Vagina (tissue), 2 donors: ENCODE measurements at places on chromosomes 4 and X.

DNA sequence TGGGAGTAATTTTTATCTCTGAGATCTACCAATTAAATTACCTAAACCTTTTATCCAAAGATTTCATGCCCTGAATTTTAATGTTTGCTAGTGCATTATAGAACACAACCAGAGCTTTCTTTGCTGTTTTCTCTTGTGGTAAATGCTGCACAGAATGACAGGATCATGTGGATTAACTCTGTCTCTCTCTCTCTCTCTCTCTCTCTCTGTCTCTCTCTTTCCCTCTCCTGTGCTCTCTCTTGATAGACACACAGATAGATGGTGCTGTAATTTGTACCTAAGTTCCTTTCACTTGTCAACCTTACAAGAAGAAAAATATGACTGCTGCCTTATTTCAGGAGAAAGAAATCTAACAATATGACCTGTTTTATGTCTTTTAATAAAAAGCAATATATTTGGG is 211.2 kb upstream of the WDFY3 start:
- DNase-seq: no peak

- DNase-seq: no peak
These were observed 24.3 kb upstream of the NDNF start for GRCh38 chr4:121096629-121097028.

DNA sequence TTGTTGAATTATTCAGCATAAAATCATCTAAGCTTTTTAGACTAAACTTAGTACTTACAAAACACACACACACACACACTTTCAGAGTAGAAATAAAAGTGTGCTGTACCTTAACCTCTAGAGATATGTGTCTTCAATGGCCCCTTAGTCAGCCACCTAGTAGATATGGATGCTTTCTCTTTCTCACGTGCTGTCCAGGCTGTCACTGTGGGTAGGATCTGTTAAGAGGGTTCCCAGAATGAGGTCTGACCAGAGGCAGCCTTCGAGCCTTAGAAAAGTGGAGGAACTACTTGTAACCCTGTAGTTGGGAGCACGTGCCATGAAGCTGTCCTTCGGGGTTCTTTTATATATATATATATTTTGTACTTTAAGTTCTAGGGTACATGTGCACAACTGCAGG is 117.9 kb downstream of the COL4A5 start:
- no peak for DNase-seq

GRCh38 chrX:65744965-65745364 is 77.5 kb downstream of the MSN start:
- DNase-seq: no peak

DNA sequence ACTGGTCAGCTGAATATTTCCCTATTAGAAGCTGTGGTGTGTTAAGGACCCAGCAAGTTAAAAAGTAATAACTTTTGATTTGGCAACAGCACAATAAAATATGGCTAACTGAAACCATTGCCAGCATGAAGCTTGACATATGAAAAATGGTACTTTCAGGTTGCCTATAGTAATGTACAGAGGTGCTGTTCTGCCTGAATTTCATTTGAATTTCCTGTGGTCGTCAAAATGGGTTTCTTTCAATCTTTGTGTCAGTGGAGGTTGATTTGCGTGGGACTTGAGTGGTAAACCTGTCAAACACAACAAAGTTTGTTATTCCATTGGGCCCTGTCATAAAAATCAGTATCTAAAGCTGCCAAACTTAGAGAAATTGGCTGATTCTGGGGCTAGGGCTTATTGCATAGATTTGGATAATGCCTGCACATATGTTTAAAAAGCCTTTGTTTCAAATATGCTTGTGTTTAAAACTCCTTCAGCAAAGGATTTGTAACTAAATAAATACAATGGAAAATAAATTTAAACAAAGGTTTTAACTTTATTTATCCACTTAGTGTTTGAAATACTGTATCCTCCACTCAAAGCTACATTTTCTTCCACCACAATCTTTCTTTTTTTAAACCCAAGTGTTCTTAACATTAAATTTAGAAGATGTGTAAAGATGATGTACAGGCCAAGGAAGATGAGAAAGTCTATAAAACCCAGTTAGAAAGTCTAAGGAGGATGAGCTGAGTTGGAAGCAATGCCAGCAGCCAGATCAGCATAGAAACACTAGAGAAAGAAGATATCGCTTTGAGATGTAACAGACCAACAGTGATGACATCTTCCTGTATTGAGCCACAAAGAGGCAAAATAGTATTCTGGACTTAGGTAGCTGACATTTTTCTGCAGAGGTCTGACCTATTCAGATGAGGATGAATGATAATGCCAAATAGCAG is 134.8 kb upstream of the GIMD1 start:
- no peak for DNase-seq

DNA sequence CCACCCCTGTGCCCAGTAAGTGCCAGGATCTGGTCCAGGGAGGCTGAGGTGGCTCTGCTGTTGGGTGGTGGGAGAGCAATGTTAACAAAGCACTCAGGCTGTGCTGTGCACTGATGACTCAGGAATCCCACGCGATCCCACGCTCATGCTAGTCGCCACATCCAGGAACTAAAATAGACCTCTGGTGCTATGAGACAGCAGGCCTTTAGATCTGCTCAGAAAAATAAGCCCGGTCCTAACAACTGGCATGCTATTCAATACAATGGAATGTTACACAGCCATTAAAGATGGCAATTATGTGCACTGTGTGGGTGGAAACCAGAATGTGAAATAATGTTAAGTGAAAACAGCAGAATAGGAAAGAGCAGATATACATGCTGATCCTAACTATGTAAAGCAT is 26.0 kb downstream of the ARL13A start:
- no peak for DNase-seq

- peak; percentile 95 for DNase-seq
These were observed 45.0 kb downstream of the CPLX1 start for GRCh38 chr4:780716-781492.

DNA sequence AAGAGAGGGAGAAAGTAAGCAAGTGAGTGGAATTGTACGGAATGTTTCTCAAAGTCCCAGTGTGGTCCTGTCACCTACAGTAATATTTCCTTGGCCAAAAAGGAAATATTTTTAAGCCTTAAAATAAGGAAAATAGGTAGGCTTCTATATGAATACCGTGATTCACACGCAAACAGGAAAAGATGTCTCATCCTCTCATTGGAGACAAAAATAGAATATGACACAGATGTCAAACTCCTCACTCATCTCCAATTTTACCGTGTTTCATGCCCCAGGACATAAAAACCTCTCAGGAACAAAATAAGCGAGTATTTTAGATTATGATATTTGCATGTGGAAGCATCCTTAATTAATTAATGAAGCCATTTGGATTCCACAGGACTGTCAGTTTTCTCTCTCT is 1269.5 kb downstream of the RAPGEF2 start:
- no peak for DNase-seq

DNA sequence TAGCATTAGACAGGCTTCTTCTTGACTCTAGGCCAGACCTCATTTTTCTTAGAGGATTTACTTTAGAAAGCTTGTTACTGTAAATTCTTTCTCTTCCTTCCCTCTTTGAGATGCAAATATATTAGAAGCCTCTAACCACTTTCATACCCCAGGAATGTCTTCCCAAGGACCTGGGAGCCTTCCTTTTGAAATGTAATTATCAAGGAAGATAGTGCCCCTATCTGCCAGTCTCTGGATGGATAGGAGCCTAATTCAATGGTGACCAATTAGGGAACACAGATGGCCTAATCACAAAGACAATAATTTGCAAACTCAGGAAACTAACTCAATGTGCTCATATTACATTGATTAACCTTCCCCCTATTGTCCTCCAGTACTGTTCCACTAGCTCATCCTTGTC is 145.6 kb upstream of the DCAF8L1 start:
- DNase-seq: no peak

DNA sequence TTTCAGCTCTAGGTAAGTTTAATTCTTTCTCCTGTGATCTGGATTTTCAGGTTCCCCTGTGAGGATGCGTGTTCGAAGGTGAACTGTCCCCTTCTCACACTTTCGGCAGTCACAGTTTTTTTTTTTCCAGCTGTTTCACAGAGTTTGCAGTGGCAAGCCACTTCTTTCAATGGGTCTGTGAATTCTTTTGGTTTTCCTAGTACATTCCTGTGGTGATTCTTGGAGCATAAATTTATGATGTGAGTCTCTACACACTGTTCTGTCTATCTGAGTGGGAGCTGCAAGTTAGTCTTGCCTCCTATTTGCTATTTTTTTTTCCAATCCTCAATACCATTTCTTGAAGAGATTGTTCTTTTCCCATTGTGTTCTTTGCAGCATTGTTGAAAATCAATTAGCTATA is 595.5 kb downstream of the RAPGEF2 start:
- no peak for DNase-seq

- no peak for DNase-seq
These were observed 17.4 kb downstream of the PLAC1 start for GRCh38 chrX:134640914-134641313.

DNA sequence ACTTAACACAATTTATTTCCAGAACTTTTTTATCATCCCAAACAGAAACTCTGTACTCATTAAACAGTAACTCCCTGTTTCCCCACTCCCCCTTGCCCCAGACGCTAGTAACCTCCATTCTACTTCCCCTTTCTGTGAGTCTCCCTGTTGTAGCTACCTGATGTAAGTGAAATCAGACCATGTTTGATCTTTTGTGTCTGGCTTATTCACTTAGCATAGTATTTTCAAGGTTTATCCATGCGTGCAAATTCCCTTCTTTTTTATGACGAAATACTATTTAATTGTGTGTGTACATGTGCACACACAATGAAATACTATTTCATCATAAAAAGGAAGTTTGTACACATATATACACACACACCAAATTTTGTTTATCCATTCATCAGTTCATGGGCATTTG is 5.2 kb downstream of the PKD2 start:
- no peak for DNase-seq

GRCh38 chr4:145048817-145049216 is 49.2 kb downstream of the ANAPC10 start:
- no peak for DNase-seq

GRCh38 chrX:65522739-65523372 is 11.7 kb downstream of the LAS1L start:
- no peak for DNase-seq

DNA sequence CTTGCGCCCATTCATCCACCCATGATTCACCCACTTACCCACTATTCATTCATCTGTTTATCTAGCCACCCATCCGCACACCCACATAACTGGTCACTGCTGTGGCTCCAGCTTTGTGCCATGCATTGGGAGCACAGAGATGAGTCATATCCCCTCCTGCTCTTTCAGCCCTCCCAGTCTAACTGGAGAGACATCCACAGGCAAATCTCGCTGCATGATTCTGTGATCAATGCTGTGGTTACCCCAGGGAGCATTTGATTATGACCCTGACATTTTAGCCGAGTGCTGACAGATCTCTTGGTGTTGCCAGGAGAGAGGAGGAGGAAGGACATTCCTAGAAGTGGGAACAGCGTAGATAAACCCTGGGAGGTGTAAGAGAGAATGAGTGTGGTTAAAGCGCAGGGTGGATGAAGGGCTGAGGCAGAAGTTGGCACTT is 10.4 kb upstream of the PORCN start:
- DNase-seq: no peak

GRCh38 chrX:64758047-64758446 is 218.2 kb downstream of the ZC4H2 start:
- no peak for DNase-seq

DNA sequence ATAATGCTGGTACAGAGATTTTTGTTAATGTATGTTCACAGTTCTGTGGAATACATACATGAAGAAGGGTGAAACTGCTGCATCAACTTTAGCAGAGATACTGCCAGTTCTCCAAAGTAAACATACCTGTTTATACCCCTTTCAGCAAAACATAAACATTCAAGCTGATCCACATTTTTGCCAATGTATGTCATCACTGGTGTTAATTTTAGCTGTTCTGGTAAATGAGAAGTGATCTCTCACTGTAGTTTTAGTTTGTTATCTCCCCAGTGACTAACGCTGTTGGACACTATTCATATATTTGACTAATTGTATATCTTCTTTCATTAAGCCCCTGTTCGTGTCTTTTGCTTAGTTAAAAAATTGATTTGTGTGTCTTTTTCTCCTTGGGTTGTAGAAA is 82.0 kb downstream of the HAUS3 start:
- no peak for DNase-seq

DNA sequence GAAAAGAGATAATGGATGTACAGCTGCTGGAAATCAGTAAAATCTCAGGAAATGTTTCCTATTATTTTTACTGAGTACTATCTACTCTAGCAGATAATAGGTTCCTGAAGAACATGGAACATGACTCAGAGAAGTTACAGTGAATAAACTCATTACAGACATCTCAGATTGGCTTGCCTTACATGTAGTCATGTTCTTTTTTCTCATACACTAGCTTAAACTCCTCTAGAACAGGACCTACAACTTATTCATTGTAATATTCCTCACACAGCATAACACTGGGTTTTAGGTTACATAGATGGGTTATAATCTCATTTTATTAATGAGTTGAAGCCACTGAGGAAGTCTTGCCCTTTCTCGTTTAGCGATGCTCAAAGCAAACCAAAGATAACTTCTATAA is 86.9 kb upstream of the BMP2K start:
- DNase-seq: no peak

DNA sequence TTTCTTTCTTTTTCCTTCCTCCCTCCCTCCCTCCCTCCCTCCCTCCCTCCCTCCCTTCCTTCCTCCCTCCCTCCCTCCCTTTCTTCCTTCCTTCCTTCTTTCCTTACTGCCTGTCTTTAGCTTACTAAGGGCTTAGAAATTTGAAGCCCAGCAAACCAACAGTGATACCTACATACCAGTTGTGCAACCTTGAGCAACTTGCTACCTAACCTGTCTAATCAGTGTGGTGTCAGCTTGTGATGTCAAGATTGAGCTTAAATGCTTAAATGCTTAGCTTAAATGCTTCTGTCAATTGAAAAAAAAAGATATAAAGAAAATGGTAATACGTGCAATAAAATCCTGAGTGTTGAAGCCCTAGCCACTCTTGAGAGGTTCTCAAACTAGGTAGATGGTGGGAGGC is 728.6 kb downstream of the TRIML1 start:
- no peak for DNase-seq

GRCh38 chr4:185895866-185896265 is 83.9 kb upstream of the SORBS2 start:
- DNase-seq: no peak

- no peak for DNase-seq
These were observed 232.4 kb upstream of the CTSO start for GRCh38 chr4:156186111-156186510.

GRCh38 chrX:114611018-114611619 is 27.2 kb downstream of the HTR2C start:
- no peak for DNase-seq

DNA sequence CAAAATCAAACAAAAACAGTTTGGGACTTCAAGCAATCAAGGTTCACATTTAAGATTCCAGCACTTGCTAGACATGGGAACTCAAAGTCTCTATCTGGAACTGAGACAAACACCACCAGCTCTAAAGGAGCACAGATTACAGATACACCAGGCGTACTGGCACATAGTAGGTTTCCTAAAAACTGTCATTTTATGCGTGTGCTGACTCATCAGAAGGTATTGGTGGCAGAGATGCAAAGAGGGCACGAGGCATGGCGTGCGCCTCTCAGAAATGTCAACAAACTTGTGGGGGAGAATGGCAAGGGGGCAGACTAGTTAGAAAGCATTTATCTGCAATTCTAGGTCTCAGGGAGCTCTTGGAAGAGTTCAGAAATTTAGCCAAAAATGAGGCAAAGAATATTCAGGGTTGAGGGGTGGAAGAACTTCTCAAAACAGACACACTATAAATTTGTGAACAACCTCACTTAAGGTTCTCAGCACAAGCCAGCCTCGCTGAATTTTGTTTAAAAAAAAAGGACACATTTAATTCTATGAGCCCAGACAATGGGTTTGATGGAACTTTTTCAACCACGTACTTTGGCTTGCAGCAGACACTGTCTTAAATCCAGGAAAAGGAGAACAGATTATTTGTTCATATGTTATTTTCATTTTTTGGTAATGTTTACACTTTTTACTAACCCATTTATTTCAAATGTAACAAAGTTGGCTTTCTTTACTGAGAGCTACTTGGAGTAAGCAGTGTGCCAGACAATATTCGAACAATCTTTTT is 100.0 kb downstream of the SHISA3 start:
- no peak for DNase-seq
